NCI-H1092 (cell line): ENCODE measurements at places on chromosomes 7 and 10.

DNA sequence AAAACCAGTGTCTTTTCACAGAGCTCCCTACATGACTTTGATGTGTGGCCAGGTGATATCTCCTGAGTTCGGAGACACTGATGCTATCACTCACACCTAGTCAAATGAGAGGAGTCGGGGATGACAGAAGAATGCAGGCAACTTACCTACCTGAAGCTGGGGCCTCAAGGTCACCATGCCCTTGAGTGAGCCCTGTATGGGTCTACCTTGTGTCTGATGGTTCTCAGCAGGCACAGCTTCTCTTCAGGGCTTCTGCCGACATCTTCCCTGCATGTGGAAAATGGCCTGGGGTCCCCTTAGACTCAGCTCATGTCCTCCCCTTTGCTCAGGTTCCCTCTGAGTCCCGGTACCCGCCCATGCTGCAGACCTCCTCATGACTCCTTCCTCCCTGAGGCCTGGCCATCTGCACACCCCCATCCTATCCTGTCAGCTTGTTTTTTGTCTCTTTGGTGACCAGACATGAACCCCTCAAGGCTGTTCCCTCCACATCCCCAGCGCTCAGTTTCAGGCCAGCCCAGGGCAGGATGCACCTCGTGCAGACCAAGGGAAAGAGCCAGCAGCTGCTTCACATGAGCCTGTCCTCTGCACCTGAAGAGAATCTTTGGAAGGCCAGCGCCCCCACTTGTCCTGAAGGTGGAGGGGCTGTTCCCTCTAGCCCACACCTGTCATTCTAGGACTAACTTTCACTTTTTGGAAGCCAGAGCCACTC is 74.6 kb upstream of the GDF10 start:
- no peak for DNase-seq

DNA sequence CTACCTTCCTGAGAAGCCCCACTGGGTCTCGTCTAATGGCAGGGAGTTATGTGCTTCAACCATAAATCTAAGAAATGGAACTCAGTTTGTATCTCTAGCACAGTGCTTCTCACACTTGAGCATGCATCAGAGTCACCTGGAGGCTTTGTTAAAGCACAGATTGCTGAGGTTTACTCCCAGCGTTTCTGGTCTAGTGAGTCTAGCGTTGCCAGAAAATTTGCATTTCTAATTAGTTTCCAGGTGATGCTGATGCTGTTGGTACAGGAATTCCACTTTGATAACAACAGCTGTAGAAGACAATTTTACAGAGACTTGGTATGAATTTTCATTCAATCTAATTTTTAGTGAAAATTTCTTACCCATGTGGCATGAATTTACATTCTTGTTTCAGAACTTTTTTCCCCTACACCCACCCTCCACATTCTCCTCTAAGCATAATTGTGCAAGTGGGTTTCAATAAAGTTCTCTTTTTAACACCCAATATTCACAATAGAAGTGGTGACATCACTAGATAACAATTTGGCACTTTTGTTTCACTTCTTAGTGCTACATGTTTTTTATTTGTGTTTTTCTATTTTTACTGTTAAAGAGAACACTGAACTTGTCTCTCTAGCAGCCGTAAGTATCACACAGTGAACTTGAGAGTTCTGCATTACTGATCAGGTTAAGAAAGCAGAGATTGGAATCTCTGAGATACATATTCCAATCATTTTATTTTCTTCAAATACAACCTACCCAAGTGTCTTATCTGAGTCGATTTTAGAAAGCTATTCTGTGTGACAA is 48.4 kb upstream of the BET1 start:
- DNase-seq: no peak

DNA sequence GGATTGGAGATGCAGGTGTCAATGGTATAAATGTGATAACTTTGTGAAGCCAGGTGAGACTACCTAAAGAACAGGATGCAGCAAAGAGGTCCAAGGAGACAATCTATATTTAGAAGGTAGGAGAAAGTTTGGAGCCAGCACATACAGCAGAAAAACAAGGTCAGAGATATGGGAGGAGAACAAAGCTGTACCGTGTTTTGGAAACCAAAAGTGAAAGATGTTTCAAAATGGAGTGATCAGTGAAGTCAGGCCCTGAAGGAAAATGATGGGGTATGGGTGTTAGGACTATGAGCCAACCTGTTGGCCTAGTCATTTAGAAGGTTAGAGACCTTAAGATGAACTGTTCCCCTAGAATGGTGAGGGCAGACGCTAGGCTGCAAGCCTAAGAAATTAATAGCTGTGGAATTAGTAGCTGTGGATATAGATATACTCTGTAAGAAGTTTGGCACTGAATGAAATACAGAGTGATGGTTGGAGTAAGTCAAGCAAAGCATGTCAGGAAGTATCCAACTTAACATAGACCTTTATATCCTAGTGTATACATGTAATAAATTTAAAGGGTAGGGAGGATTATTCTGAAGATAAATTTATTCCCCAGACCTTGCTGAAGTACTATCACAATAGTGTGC is 149.8 kb upstream of the WNT16 start:
- DNase-seq: no peak

- no peak for DNase-seq
Measured at GRCh38 chr10:71471957-71472365, 75.2 kb downstream of the CDH23 start.

DNA sequence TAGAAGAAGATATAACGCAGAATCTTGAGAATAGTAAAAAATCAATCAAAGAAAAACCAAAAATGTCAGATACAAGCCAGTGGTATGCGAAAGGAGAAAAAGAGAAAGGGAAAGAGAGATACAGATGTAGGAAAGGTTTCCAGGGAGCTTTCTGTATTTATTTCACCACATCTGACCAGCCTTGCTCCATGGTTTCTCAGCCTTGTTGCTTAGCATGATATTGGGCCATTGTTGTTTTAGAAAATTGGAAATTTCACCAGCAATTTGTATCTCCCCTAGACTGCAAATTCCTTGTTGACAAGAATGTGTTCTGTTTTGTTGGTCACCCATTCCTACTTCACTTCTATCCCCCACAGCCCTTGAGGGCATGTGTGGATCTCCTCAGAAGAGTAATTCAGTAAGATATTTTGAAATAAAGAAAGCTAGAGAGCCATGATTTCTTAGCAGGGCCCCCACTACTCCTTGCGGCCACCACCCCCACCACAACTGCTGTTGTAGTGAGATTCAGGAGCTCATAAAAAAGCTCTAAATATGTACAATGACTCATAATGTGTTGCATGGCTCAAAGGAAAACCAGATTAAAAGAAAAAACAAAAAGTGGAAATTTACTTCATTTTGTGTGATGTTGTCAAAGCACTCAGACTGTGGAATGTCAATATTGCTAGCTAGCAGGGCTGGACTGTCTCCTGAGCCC is 138.7 kb downstream of the CHRM2 start:
- DNase-seq: no peak

- DNase-seq: no peak
Measured at GRCh38 chr10:99859585-99859984, 77.1 kb downstream of the ABCC2 start.

DNA sequence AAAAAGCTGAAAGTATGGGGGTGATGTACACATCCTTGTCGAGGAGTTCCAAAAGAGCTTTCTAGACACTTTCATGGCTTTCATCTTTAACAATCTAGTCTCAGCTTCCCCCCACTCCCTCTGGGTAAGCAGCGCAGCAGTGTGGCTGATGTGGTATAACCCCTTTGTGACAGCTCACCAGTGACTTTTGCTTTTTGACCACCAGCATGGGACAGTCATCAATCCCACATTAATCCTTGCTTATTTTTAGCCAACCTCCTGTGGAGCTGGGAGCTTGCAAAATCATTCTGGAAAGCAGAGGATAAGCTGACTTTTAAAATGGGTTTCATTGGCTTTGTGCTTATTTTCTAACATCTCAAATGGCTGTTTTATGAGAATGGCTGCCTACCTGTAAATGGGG is 272.7 kb downstream of the HDAC9 start:
- DNase-seq: no peak

DNA sequence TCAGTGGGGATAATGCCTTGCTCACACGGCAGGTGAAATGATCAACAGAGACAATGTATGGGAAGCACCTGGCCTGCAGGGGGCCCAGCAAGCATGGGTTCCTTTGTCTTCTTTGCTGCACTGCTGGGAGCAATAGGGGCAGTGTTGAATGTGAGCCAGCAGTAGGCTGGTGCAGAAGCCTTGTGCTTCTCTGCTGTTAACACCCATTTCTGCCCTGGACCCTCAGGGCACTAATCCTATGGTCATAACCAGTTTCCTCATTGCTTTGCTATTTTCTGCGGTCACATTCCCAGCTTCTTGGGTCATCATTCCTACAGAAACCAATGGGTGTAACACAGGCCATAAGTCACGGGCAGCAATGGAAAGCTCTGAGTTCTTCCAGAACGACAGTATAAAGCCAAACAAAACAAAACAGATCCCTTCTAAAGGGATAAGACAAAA is 10.9 kb upstream of the LGI1 start:
- DNase-seq: no peak

- DNase-seq: no peak
Measured at GRCh38 chr10:97331153-97331703, 3.3 kb downstream of the FRAT2 start.

DNA sequence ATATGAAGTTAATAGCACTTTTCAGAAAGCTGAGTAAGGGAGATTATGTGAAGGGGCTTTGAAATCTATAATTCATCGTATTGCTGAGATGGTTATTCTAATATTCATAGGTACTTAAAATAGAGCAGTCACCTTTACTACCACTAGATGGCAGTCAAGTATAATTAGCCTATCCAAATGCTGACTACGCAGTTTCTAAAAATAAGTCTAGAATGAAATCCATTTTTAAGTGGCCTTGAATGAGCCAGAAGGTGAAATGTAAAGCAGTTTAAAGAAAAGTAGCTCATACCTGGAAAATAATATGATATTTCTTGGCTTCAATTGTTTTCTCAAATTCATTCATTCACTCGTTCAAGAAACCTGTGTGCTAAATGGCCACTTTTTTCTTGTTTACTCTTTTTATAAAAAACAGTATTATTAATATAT is 1277.1 kb downstream of the GATA3 start:
- no peak for DNase-seq

- DNase-seq: no peak
Measured at GRCh38 chr10:128326251-128326650, 200.0 kb upstream of the MKI67 start.

- DNase-seq: no peak
Measured at GRCh38 chr10:111079241-111079760, 2.5 kb downstream of the ADRA2A start.

DNA sequence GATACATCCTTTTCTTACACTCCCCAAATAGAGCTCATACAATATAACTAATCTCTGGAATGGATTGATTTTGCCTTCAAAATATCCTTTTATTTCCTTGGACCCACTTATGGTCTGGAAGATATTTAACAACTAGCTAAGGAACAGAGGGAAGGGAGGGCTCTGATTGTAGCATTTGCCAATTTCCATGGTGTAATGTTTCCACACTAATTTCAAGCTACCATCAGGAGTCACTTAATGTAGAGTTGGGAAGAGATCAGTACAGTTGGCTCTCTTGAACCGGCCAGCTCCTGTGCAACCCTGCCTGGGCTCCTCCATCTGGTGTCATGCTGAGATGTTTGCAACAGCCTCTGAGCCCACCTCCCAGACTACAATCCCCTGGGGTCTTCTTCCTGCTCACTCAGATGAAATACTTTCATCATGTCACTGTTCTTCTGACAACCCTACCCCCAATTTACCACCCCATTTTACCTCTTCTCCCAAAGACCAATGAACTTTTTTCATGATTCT is 8.0 kb upstream of the IL6 start:
- DNase-seq: no peak

DNA sequence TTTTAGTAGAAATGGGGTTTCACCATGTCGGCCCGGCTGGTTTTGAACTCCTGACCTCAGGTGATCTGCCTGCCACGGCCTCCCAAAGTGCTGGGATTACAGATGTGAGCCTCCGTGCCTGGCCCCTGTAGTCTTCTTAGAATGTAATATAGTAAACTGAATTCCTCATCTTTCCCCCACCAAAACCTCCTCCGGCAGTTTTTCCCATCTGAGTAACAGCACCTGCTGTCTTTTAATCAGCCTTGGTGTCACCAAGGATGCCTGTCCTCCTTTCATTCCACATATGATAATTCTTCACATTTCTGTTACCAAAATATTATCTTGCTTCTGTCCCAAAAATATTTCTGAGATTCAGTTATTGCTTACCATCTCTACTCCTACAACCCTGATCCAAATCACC is 80.2 kb downstream of the ZEB1 start:
- no peak for DNase-seq

DNA sequence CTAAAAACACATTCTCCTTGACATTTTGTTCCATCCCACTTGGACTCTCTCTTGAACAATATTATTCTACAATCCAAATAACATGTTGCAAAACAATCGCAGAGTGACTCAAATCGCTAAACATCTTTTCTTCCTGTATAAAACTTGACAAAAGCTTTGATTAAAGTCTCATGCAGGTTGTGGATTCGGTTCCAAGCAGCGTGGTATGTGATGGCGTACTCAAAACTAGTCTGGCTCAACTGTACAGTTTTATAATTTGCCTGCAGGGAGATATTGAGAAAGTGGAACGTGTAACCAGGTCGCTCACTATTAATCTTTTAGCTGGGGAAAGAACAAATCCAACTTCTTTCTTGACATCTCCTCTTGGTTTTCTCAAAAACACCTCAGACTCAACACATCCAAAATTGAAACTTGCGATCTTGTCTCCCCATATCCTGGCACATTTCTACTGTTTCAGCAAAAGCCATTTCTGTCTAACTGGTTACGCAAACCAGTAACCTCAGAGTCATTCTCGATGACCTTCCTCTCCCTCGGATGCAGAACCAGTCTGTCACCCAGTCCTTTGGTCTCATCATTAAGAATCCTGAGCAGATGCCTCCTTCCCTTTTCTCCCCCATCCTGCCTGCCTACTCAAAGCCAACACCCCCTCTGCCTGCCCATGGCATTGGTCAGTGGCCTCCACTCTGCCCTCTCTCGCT is 100.1 kb downstream of the CACNB2 start:
- DNase-seq: no peak

DNA sequence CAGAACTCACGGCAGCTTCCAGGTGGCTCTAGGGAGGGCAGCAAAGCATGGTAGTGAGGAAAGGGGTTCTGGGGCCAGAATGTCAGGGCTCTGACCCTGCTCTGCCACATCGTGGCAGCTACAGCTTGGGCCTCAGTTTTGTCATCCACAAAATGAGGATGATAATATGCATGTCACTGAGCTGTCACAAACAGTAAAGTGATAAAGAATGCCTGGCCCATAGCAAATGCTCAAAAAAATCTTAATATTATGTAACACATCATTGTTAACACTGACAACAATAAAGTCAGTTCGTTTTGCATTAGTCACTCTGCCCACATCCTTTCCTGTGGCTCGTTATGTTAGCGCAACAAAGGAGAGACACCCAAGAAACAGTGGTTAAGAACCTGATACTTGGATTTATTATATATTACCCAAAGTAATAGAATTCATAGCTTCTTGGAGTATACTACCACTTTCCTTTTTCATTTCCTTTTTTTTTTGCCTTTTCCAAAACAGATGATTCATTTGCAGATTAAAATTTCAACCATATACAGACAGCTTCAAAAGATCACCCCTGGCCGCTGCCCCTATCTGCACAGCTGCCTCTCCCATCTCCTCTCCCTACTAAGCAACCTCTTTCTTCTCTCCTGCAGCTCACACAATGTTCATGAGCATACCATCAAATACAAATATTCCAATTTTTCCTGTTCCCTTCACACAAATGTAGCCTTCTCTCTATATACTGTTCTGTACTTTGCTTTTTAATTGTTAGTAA is 45.5 kb upstream of the DDC start:
- no peak for DNase-seq

- DNase-seq: no peak
Measured at GRCh38 chr10:96556003-96556402, 30.8 kb downstream of the TM9SF3 start.
